ENCODE measurements at places on chromosomes 1 and 21. TPM values are rescaled to one million over a fixed set of nuclear protein-coding genes. Genes with fewer than 3 reads are reported as not detected.

The TAS1R1 gene
- total RNA-seq, result not detected

The RGS8 gene
- total RNA-seq, result not detected

The INSRR gene
- total RNA-seq, result not detected

The CD52 gene
- total RNA-seq, result not detected

The TNFRSF14 gene
- total RNA-seq, result 21.3 TPM

The CR1 gene
- total RNA-seq, result not detected

The ATP8B2 gene
- 70.7 TPM for total RNA-seq

The TSACC gene
- 0.40 TPM for total RNA-seq

Data from thoracic aorta endothelial cell (primary cell).